Urinary bladder (tissue), 4 donors: ENCODE measurements at places on chromosomes 5 and 9.

GRCh38 chr9:34687276-34688030 lies 3.6 kb downstream of the CCL19 start:
- no peak for DNase-seq

DNA sequence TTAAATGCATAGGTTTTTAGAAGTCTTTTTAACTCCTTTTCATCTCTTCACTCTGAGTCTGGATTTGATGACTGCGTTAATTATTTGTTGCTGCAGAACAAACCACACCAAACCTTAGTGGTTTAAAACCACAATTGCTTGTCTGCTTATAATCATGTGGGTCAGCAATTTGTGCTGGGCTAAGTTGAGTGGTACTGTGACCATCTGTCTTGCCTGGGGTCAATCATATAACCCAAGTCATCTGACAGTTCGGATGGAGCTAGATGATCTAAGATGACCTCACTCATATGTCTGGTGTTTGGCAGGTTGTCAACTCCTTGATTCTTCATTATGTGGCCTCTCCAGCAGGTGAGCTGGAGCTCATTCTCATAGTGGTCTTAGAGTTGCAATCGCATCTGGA lies 219.1 kb upstream of the ELAVL2 start:
- DNase-seq: no peak

DNA sequence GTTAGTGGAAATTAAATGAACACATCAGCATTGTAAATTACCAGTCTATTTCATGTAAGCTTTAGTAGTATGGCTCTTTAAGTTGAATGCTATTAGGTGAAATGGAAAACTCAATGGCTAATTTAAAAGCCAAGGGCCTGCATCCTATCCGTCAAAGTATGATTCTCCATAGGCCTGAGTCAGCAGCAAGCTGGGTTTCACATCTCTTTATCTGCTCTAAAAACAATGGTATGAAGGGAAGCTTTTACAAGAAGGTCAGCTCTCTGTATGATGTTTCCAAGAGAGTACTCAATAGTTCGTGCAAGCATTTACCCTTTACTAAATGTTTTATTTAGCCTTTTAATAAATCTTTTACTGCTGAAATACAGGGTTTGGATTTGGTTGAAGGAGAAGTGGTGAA lies 62.8 kb downstream of the MAP1B start:
- no peak for DNase-seq

- DNase-seq: no peak
These were observed 1126.7 kb upstream of the CDH9 start for GRCh38 chr5:28165096-28165495.

- DNase-seq: no peak
These were observed 19.3 kb downstream of the SLC1A1 start for GRCh38 chr9:4509590-4509984.

- no peak for DNase-seq
These were observed 47.2 kb upstream of the AGXT2 start for GRCh38 chr5:35094948-35095347.

- no peak for DNase-seq
These were observed 153.5 kb downstream of the PRELID2 start for GRCh38 chr5:145681686-145682085.

DNA sequence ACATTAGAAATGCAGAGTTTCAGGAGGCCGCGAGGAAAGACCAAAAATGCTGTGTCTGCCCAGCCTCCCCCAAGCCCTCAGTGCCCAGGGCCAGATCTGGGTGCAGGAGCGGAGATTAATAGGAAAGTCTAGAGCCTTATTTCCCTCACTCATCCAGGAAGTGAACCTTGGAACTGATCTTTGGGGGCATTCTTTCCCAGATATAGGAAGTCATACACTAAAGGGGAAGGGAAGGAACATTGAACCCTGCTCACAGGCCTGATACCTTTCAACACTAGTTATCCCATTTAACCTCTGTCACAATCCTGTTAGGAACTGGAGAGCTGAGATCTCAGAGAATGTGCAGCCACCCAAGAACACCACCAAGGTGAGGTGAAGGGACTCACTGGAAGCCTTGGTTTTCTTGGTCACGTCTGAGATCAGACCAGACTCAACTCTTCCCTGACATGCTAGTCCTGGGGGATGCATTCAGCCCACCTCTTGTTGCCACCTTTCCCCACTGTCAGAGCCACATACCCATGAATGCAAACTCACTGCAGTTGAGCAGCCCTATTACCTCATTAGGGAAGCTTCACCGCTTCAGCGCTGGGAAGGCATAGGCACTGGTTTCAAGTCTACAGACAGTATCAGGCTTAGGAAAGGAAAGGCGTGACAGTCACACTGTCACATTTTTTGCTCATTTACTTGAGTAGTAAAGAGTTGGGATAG lies 95.0 kb downstream of the KIAA1958 start:
- DNase-seq: no peak

- DNase-seq: no peak
These were observed 424.6 kb downstream of the CCDC171 start for GRCh38 chr9:15977438-15977837.

DNA sequence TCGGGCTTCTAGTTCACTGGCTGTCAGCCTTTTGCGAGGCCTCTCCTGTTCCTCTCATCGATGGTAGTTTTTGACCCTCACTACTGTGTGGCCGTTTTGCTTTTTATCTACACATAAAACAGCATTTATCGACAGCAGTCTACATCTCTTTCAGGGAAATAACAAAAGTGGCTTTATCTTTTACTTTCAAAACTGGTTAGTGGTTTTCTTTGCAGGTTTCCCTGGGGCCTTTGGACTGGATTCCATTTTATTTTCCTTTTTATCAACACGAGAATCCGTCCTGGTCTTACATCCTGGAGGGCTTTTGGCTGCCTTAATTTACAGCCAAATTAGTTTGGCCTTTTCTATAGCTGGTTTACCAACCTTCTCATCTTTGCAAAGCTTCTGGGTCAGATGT lies 793 bp upstream of the PKD2L2 start:
- no peak for DNase-seq

DNA sequence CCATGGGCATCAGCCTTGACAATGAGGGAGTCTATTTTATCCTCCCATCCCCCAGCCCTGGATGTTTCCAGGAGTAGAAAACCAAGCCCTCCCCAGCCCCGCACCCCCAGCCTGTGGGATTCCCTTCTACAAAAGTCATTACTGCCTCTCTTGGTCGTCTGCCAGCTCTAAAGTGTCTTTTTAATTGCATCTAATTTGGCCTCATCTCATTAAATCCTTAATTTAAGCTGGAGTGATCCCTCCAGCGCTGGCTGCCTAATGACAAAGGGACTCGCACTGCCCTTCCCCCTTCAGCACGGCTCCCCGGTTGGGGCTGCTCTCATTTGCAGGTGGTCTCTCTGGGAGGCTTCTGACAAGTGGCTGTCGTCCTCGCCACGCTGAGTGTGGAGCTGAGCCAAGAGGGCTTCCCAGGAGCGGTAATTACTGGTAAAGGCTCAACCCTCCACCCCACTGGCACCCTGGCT lies 107.9 kb upstream of the ALDH1B1 start:
- no peak for DNase-seq

DNA sequence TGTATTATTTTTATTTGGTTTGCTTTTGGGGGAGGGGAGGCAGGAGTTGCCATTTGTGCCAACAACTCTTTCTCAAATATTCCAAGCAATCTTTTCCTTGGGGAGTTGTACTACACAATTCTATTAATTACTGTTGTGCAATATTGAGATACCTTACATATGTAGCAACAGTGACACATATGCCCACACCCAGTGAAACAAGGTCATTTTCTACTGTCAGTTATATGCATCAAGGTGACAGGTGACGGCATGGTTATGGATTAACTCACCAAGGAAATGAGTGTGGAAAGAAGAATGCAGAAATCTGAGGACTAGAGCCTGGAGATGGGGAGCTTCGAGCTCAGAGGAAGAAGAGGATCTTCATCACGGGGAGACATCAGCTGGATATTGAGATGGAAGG lies 17.9 kb upstream of the MSMP start:
- DNase-seq: no peak

- DNase-seq: no peak
These were observed 12.9 kb downstream of the MYORG start for GRCh38 chr9:34363619-34364351.

GRCh38 chr5:153551537-153552079 lies 61.1 kb downstream of the GRIA1 start:
- no peak for DNase-seq

DNA sequence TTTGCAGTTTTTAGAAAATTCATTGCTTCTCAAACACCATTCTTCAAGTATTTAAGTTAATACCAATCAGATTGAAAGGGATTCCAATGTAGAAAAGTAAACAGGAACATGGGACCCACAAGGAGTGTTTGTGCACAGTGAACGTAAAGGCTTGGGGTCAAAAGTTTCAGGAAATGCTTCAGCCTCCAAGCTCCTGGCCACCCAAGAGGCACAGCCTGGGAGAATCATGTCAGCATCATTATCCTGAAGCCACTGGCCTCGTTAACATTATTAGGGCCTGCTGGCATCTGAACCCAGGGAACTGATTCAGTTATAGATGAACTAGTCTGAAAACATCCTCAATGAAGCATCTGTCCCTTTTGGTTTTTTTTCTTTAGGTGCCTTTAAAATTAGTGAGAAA lies 122.9 kb downstream of the NXNL2 start:
- no peak for DNase-seq

DNA sequence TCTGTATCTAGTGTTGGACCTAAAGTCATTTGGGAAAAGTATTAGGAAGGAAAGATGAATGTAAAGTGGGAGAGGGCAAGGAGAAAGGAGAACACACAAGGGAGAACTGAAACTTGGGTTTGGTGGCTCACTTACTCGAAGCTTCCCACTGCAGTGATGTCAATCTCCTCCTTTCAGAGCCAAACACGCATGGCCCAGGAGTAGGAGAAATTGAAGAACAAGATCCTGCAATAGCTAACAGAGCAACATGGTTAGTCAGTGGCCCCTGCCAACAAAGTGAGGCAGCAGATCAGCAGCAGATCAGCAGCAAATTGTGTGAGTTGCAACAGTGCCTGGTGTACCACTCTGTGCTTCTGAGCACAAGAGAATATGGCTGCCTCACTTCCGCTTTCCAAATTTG lies 366.4 kb downstream of the PSAT1 start:
- DNase-seq: no peak

- no peak for DNase-seq
These were observed 54.3 kb downstream of the TLE1 start for GRCh38 chr9:81634915-81635516.

DNA sequence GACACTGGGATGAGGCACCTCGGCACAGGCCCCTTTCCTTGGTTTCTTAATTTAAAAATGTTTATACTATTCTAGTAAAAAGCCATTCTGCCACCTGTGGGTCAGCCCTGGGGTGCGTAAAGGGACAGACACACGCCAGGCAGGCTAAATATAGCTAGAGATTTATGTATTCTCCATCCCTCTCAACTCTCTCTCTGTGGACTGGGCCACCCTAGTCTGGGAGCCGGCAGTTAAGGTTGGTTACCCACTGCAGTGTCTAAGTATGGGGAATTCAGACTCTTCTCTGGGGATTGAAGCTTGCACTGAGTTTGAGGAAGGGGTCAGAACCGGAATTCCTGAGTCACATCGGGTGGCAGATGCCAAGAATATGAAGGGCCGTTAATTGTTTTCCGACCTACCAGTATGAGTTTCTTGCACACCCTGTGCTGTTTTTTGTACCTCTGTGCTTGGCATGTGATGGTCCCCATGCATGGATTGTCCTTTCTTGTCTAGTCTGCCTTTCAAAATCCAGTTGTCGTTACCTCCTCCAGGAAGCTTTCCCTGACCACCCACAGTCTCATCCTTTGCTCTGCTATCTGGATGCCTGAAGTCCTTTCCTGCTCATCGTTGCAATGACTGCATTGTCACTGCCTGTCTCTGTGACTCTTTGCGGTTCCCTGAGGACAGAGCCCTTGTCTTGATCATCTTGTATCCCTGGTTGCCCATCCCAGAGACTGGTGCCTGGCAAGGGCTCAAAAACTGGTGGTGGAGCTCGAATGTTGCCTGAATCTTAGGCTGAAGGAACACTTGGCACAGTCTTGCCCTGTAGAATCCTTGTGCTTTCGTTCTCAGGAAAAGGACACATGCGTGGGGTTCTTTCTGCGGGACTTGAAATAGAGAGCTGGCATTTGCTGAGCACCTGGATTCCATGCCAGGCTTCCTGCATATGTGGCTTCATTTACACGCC lies 2.1 kb downstream of the NEURL1B start:
- DNase-seq: no peak

GRCh38 chr9:36928670-36929349 lies 105.3 kb downstream of the PAX5 start:
- DNase-seq: no peak

DNA sequence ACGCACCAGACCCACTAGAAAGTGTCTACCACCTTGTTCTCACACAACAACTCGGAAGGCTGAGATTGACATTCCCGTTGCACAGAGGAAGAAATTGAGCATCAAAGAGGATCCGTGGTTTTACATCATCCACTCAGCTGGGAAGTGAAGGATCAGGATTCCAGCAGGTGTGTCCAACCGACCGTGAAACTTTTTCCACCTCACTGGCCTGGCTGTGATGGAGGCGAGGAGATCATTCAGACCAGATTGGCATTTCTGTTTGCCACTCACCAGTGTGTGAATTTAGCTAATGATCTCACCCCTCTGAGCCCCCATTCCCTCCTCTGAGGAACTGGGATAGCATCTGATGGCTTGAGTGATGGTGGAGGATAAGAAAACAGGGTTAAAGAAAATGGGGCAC lies 46.7 kb upstream of the CPLX2 start:
- no peak for DNase-seq

DNA sequence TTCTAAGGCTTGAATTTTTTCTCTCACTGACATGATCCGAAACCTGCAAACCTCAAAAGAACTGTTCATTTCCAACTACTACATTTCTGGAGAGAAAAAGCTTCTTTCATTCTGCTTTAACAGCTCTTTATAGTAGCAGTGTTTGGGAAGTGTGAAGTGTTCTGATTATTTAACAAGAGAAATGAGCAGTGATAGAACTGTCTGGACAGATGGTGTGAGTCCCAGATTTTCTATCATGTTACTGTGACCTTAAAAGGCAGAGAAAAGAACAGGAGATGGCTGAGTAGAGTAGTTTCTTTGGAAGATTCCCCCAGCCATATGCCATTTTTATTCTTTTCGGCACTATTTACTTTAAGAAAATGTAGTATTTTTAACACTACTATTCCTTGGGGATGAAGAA lies 41.3 kb upstream of the TAL2 start:
- DNase-seq: no peak

DNA sequence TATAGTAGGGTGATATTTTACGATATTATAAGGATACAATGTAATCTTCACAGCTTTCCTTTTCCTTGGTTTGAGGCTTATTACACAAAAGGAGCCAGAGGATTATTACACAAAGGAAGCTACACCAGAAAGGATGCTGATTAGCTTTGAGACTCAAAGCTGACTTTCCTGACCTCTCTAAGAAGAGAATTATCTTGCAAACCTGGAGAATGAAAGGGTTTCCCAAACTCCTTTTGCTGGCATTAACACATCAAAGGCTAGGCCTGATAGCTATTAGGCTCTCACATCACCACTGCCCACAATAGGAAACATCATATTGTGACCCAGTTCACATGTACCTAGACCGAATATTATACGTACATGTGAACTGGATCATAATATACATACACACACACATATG lies 34.2 kb upstream of the CHD1 start:
- DNase-seq: no peak

GRCh38 chr9:87537625-87538024 lies 40.0 kb downstream of the DAPK1 start:
- DNase-seq: peak; percentile 26

- DNase-seq: no peak
These were observed 218.0 kb downstream of the MAN2A1 start for GRCh38 chr5:109907731-109908130.
